ENCODE measurements at places on chromosomes 12 and 14. TPM values are rescaled to one million over a fixed set of nuclear protein-coding genes. Genes with fewer than 3 reads are reported as not detected.

Gene IL26
- total RNA-seq, result not detected

Gene POP5
- 16.7 TPM for total RNA-seq

Gene ARID4A
- 4.9 TPM for total RNA-seq

Gene TPI1
- total RNA-seq, result 891 TPM

Gene MYF5
- total RNA-seq, result not detected

Gene WDR20
- total RNA-seq, result 11.6 TPM

Gene NKX2-1
- not detected for total RNA-seq

Gene POU6F1
- total RNA-seq, result 3.3 TPM

Gene CD69
- not detected for total RNA-seq

Measured in cardiac ventricle fibroblast (primary cell).